ENCODE measurements at places on chromosomes 3 and 15. TPM values are rescaled to one million over a fixed set of nuclear protein-coding genes. Genes with fewer than 3 reads are reported as not detected.

DNA sequence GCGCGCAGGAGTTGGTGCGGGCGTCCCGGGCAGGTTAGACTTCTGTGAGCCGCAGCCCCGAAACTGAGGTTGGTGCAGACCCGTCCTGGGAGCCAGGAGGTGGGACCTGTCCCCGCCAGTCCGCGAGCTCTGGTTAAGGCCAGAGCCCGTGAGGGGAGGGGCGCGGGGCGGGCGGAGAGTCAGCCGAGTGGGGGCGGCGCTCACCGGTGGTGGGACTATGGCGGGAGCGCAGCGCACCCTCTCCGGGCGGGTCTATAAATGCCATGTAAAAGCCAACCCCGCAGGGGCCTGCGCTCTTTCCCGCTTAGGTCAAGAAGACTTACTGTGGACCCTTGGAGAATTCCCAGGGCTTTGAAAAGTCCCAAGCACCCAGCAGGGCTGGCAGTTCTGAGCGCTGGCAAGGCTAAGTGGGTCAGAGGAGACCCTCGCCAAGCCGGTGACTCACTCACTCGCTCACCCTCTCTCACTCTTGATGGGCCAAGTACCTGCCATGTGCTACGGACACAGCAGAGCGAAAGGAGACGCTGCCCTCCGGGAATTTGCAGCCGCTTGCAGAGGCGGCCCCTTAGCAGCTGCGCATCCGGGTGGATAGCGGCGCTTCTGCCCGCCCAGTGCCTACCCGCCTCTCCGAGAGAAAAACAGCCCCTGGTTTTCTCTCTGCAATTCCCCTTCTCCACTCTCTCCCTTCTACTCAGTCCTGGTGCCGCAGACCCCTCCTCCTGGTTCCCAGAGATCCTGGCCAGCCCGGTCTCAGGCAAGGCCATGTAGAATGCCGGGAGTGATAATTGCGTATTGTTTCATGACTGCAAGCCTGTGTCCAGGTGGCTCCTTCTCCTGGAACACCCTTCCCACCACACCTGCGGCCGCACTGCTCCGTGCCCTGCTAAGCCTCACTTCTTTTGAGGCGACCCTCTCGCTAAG, at the start of gene ALDH1L1:
Gene ALDH1L1 (minus strand): TSS at position 110 of the 921 bp plus-strand sequence. CDS start 19,607 bp downstream, outside the sequence.
- DNase-seq = peak; percentile 78

- no peak for DNase-seq
Measured at GRCh38 chr15:35857567-35858226, 311.7 kb upstream of the DPH6 start.

DNA sequence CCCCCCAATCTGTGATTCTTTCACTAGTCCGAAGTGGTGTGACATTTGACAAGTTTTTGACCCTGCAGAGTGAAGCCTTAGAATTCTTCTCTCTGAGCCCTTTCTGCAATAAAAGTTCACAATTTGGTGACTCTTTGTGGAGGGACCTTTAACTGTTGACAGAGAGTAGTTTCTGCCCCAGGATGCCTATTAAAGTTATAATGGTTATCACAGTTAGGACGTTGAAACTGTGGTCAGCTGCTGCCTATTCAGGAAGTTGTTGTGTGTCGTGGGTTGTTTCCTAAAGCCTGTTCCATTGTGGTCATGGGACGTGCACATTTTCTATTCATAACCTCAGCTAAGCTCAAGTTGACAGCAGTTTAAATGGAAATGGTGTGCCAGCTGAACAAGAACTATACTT, 274.5 kb downstream of the NEK10 start:
- DNase-seq = no peak

DNA sequence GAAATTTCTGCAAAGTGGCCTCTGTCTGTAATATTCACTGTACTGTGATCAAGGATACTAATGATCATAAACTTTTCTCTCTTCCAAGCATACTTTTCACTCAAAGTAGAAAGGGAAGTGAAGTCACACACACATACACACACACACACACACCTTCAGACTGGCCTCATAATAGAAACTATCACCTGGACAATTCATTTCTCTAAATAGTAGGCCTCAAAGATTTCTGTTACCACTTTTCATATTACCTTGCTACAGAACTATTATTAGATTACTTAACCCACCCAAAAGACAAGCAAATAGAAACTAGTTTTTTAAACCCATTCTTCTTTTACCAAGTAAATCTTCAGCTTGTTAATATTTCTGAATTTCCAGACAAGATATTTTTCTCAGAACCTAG, 12.2 kb downstream of the CPB1 start:
- no peak for DNase-seq

- no peak for DNase-seq
Measured at GRCh38 chr15:99635794-99636193, 70.0 kb downstream of the MEF2A start.

DNA sequence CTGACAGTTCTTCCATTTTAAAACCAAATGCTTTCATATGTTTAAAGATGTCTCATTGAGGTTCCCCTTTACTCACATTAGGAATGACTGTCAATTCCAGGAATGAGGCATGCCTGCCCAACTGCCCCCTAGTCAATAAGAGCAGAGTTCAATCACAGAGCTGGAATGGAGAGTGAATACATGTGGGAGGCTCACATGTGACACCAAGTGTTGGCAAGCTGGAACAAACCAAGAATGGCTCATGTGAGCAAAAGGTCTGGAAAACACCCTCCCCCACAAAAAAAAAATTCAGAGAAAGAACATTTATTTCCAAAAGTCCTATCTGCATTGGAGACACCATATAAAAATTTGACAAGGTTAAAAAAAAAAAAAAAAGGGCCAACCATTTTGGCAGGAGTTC, 3.7 kb downstream of the PBRM1 start:
- peak; percentile 38 for DNase-seq

The ECE2 gene
- not detected for total RNA-seq

The GOLGA8Q gene
- total RNA-seq = not detected

The CNTN4 gene
- not detected for total RNA-seq

All from MG63 (cell line).